ENCODE measurements at places on chromosomes 6 and 20.

DNA sequence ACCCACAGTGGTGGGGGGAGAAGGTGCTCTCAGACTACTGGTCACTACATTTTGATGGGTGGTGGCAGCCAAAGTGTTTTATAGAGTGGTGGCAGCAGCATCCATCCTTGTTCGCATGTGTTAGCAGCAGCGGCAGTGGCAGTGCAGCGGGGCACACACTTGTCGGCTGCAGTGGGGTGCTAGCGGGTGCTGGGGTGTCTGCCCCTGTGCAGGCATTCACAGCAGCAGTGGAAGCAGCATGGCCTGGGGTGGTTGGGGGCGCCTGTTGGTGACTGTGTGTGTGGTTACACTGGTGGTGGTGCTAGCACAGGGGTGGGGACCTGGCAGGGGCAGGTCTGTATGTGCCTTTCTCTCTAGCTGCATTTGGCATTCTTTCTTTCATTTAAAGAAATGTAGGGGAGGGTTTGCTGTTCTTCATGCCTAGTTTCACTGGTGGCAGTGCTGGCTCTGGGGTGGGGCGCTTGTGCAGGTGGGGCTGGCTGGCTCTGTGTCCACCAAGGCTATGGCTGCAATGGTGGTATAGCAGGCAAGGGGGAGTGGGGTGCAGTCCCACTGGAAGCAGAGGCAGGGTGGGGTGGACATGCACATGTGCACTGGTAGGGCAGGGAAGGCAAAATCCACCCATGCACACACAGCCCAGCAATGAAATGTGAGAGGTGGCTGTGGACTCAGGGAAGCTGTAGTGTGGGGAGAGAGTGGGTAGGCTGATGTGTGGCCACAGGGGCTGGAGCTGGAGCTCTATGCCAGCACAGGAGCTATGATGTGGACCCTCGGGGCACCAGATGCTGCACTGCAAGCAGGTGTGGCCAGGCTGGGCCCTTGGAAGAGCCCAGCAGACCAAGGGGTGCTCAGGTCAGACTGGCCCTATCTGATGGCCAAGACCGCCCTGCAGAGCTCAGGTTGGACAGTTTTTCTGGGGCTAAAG, 173.3 kb downstream of the PRDM13 start:
- DNase-seq: no peak

GRCh38 chr6:122818866-122819265, 29.8 kb downstream of the SMPDL3A start:
- no peak for DNase-seq

DNA sequence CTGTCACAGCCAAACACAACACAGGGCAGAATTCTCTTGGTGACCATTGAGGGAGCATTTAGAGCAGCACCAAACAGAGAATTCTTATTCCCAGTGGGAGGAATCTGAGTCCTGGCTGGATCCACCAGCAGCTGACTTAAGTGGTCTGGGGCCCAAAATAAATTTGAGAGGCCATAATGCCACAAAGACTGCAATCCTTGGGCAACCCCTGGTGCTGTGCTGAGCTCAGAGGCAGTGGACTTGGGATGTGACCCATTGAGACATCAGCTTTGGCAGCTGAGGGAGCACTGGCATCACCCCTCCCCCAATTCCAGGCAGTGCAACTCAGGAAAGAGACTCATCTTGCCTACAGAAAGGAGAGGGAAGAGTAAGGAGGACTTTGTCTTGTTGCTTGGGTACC, 48.6 kb upstream of the THBS2 start:
- DNase-seq: no peak

DNA sequence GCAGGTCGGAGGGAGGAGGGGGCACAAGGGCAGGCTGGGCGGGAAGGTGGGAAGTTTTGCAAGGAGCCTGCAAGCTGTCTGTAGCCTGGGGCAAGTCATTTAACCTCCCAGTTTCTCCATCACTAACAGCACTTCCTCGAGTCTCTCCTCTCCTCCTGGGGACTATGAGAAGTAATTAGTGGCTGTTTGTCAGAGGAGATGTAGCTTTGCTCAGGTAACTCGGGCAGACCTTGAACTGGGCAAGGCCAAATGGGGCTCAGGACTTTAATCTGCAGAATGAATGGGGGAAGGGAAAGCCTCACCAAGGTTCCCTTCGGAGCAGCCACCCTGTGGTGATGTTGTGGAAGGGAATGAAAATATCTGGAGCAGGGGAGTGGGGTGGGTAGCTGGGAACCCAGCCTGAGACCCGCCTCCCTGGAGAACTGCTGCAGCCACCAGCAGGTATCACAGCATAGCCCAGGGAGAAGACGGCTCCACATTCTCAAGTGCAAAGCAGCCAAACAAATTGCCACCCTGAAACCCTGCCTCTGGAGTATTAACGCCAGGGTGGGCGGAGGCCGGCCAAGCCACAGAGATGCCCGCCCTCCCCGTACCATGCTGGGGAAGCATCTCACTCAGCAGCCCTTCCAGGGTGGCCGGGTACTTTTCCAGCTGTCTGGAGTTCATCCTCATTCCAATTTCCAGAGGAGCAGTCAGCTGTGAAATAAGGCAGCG, 6.1 kb upstream of the LEMD2 start:
- no peak for DNase-seq

DNA sequence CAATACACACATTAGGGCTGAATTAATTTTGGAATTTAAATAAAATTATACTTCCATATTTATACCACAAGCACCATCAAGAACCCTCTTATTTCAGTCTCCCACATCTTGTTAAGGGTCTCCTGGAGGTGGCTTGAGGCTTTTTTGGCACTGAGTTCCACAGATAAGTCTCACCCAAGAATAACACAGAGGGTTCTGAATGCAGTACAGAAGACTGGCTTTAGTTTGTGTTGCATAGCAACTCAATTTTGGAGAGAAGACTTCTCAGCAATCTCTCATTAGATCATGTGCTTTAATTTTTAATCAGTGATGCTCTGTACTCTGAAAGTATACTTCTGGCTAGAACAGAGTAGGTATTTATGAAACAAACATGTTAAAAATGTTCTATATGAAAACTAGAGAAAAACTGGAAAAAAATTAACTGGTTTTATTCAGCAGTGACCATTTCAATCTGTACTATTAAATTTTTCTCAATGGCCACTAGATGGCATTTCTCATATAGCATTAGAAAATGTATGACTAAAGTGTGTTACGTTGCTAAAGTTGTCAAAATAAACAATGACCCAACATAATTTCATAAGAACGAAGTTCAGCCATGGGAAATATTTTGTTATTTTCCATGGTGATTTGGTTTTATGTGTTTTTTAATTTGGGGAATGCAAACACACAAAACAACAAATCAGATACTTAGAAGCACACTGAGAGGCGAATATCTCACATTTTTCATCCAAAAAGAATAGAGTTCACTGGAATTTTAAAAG, 32.7 kb upstream of the MAP7 start:
- no peak for DNase-seq

- no peak for DNase-seq
These were observed 163.6 kb upstream of the CST7 start for GRCh38 chr20:24785141-24786110.

DNA sequence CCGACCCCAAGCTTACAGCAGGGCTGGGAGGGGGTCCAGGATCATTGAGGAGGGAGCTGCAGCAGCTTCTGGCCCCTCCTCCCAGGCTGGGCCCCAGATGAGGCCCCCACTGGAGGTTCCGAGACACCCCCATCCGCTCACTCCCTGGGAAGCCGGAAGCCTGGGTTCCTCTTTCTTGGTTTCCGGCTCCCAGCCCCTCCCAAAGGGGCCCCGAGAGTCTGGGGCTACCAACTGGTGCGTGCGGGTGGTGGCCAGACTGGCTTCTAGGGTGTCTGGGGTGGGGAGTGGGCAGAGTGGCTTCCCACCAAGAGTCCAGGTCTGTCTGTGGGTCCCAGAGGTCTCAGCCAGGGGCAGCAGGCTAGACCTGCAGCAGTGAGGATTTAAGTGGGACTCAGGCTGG, 2.2 kb downstream of the RGS19 start:
- no peak for DNase-seq

DNA sequence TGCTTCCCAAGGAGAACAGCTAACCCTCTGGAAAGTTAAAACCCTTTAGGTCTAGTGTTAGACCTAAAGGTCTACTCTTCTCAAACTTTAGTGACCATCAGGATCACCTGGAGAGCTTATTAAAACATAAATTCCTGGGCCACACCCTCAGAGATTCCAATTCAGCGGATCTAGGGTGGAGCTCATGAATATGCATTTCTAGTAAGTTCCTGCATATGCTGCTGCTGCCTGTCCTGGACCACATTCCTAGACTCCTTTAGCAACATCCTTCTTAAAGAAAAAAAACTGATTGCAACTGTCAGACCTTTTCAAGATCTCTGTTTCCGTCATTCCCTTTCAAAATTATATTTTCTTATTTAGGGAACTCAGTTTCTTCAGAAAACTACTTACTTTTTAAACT, 31.2 kb downstream of the SNAP25 start:
- DNase-seq: no peak

DNA sequence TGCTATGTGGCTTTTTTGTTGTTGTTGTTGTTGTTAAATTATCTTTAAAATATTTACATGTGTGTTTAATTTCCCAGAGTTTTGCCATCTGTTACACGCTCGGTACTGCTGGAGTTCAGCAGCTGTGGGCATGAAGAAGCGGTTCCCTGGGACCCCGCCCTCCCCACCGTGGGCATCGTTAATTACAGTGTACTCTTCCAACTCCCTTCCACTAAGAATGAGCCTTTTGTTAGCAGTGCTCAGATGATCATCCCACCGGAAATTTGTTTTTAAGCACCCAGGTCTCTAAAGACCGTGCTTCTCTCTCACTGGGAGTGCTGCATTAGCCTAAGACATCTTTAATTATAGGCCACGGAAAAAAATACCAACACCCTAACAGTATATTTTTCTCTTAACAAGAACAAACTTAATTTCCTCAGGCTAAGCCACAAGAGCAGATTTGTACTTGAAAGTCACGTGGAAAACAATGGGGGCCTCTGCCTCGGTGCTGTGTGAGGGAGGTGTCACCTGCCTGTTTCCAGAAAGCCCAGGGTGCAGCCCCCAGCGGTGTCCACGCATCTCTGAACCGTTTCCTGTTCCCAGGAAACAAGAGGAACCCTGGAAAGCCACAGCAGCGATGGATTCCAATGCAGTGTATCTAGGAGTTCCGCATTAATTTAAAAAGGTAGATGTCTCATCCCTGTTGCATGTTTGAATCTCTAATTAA, 113.3 kb upstream of the FRMD1 start:
- DNase-seq: peak; percentile 8

DNA sequence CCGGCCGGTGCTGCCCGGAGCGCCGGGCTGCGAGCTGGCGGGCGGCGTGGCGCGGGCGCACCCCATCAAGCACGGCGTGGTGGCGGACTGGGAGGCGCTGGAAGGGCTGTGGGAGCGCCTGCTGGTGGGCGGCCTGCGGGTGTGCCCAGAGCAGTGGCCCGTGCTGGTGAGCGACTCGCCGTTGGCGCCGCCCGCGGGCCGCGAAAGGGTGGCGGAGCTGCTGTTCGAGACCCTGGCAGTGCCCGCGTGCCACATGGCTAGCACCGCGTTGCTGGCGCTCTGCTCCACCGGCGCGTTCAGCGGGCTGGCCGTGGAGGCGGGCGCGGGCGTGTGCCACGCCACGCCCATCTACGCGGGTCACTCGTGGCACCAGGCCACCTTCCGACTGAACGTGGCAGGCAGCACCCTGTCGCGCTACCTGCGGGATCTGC, 517 bp downstream of the ACTL10 start:
- DNase-seq: no peak

DNA sequence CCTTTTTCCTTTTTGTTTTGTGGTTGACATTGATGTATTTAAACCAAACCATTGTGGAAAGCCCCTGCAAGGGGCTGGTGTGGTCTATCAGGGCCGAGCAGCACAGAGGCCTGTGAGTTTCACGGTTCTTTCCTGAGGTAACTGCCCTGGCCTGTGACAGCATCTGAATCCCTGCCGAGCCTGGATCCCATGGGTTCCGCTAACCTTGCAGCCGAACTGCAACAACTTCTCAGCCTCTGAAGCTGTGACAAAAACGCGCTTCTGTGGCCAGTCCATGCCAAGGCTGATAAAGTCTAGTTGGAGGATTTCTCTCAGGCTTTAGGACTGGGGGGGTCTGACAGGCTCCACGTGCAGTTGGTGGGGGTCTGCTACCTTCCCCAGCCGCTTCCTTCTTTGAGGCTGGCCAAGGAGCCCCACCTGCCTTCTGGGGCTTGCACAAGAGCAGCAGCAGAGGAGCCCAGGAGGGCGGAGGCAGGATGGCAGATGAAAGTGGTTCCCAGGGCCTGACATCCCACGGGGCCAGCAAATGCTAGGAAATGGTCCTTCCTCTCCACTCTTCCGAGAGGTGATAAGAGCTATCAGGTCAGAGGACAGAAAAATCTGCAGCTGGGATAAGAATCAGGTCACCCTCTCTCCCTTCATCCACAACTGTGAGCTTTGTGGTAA, 150.9 kb downstream of the PREX1 start:
- DNase-seq: no peak

- DNase-seq: no peak
These were observed 3.1 kb downstream of the F13A1 start for GRCh38 chr6:6317386-6317785.

GRCh38 chr6:80336911-80337310, 230.4 kb downstream of the BCKDHB start:
- no peak for DNase-seq

DNA sequence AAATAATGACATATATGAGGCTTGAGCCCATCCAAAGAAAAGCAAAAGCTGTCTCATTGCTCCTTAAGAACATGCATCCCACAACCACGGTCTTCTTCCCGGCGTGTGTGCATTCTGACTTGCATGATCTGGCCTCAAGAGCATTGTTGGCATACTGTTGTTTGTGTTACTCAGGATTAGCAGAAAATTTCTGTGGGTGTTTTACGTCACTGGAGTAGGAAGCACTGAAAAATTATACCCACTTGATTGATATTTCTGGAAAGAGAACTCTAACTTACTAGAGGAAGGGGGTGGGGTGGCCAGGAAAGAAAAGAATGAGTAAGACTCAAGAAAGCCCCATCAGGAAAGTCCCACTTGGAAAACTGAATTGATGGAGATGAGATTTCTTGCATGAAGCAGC, 326.2 kb upstream of the PRDM1 start:
- DNase-seq: no peak

DNA sequence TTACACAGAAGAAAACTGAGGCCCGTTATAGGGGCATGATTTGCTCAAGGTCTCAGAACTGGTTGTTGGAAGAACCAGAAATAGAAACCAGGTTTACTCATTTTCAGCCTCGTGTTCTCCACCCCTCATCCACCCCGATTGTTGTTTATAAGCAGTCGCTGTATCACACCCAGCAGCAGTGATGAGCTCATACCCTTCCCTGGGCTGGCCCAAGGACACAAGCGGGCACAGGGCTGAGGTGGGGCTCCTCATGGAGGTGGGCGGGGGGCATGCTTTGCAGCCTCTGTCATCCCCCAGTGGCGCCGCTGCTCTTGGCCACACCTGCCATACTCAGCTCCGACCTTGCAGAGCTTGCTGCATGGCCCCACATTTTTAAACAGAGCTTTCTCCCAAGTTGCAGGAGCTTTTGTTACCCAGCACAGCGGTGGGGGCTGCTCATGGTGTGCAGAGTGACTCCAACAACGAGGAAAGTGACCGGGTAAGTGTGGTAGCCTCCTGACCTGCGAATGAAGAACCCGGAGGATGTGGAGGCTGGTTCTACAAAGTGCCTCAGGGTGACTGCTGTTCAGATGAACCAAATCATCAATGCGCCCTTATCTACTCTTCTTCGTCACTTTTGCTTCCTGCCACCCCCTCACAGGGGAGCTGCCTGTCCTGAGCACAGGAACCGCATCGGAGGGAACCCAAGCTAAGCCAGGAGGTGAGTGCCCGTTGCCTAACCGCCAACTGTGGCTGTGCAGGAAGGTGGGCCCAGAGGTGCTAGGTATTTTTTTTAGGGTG, 43.6 kb upstream of the NKX2-2 start:
- no peak for DNase-seq

- DNase-seq: no peak
These were observed 89.1 kb upstream of the F13A1 start for GRCh38 chr6:6409397-6410030.

- DNase-seq: no peak
These were observed 116.5 kb downstream of the SMLR1 start for GRCh38 chr6:130943738-130944137.

Measured in lung (tissue), 17 donors.